Neural progenitor cell (in vitro differentiated cells): ENCODE measurements at places on chromosomes 12 and 14. TPM values are rescaled to one million over a fixed set of nuclear protein-coding genes. Genes with fewer than 3 reads are reported as not detected.

The RAPGEF3 gene
- 0.58 and 1.2 TPM in 2 replicates for total RNA-seq

The CLEC2A gene
- total RNA-seq: not detected in 2 replicates

The CFAP54 gene
- total RNA-seq: 1.6 and 4.2 TPM in 2 replicates

GRCh38 chr12:67522222-67522621 lies 126.3 kb upstream of the DYRK2 start:
- H3K27ac ChIP-seq: no peak overlapping the region
- peaks cover 27% of the 10 kb centered on the region for H3K4me1 ChIP-seq
- no peaks in the 10 kb centered on the region for H3K27me3 ChIP-seq
- H3K36me3 ChIP-seq: no peaks in the 10 kb centered on the region
- no peak overlapping the region for H3K4me3 ChIP-seq

DNA sequence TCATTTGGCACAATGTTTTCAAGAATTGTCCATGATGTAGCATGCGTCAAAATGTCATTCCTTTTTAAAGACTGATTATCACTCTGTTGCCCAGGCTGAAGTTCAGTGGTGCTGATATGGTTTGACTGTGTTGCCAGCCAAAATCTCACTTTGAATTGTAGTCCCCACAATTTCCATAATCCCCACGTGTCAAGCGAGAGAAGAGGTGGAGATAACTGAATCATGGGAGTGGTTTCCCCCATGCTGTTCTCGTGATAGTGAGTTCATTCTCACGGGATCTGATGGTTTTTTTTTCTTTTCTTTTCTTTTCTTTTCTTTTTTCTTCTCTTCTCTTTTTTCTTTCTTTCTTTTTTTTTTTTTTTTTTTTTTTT lies 21.8 kb upstream of the LRRK2 start:
- no peaks in the 10 kb centered on the region for H3K36me3 ChIP-seq
- H3K4me3 ChIP-seq: no peak overlapping the region
- DNase-seq: no peak
- no peaks in the 10 kb centered on the region for H3K4me1 ChIP-seq

GRCh38 chr12:24244231-24244630 lies 294.8 kb upstream of the SOX5 start:
- H3K36me3 ChIP-seq: no peaks in the 10 kb centered on the region
- H3K4me1 ChIP-seq: peaks cover 30% of the 10 kb centered on the region
- H3K27ac ChIP-seq: no peak overlapping the region

GRCh38 chr12:93778306-93778705 lies 101.1 kb downstream of the CRADD start:
- no peaks in the 10 kb centered on the region for H3K36me3 ChIP-seq
- no peak for DNase-seq
- H3K27ac ChIP-seq: no peak overlapping the region
- peaks cover 4% of the 10 kb centered on the region for H3K4me1 ChIP-seq
- no peak overlapping the region for H3K4me3 ChIP-seq

- no peaks in the 10 kb centered on the region for H3K36me3 ChIP-seq
- peak overlapping the region; percentile 76 for H3K4me3 ChIP-seq
- H3K27me3 ChIP-seq: no peaks in the 10 kb centered on the region
- H3K27ac ChIP-seq: no peak overlapping the region
- peaks cover 10% of the 10 kb centered on the region for H3K4me1 ChIP-seq
- no peak for DNase-seq
These were observed 6.7 kb upstream of the C12orf50 start for GRCh38 chr12:88035907-88036289.

DNA sequence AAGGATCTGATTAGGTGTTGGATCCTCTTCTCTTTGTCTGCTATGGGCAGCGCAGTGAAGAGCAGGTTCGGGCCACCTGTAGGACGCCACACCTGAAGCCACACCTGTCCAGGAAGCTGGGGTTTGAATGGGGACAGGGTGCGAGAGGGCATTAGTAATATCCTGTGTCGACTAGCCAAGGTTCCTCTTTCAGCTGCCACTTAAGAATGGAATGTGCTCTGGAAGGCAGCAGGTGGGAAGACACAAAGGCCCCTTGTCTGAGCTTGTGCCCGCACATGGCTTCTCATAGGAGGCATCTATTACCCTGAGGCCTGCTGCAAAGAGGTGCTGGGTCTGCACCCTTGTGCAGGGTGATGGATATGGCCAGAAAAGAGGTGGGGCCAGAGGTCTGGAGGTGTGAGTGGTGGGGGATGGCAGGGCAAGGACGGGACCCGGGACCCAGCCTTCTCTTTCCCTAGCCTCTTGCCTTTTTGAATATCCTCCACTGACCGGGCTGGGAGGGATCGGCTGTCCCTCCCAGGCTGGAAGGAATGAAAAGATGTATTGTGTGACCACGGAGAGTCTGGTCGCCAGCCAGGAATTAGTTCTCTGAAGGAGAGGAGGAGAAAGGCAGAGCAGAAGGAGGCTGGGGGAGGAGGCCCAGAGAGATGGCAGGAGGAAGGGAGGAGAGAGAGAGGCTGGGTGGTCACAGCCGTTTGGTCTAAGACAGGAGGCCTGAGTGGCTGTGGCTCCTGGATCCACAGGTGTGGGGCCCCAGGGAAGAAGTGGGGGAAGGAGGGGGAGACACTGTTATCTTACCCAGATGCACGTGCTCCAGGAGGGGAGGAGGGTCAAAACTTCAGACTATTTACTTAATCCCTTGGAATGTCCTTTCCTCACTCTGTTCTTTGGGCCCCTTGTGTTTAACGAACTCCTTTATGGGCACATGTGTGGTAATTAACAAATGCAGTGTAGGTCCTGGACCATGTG lies 101.5 kb downstream of the SMOC1 start:
- no peaks in the 10 kb centered on the region for H3K27me3 ChIP-seq
- peaks cover 34% of the 10 kb centered on the region for H3K4me1 ChIP-seq
- H3K27ac ChIP-seq: peak overlapping the region; percentile 80

DNA sequence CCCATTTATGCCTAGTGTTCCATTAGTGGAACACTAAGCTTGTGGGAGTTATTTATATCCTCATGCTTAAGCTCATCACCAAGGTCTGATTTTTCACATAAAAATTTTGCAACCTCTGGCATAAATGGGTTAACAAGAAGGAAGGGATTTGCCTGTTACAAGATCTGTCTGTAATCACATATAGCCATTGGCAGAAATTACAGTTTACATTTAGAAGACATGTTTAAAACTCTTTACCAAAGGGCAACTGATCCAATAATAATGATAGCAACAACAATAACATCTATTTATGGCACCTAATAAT lies 422.9 kb downstream of the ZFP36L1 start:
- H3K4me3 ChIP-seq: no peak overlapping the region
- no peaks in the 10 kb centered on the region for H3K27me3 ChIP-seq
